NAMALWA (cell line): ENCODE measurements at places on chromosomes 5 and 9.

DNA sequence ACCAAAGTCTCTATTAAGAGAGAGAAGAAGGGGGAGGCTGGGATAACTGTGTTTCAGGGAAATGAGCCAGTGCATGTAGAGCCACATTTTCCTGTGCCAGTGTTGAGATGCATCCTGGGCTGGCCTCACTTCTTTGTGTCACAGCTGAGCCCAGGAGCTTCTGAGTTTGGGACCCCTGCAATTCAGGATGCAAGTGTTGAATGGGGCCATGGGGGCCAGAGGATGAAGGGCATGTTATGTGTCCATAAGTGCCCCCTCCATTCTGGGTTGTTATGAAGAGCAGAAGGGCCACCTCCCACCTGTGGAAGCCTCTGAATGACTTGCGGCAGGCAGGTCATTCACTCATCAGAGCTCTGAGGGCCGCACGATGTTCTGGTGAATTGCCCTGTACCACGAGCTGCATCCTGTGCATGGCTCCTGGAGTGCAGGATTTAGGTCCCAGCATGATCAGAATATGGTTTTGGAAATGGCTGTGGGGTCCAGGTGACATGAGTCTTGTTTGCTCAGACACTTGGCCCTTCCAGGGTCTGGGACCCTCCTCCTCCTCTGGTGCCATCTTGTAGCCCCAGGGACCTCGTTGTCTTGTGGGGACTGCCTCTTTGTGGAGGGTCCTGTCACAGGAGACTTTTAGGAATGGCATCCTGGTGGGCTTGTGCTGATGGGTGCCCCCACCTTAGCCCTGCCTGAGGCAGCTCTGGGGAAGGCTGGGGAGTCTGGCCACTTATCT lies 115.4 kb upstream of the PITX1 start:
- no peak for DNase-seq

- DNase-seq, result no peak
Observed at GRCh38 chr5:111929867-111930266, 172.9 kb upstream of the NREP start.

GRCh38 chr5:133235696-133236426 lies 184.0 kb downstream of the HSPA4 start:
- no peak for DNase-seq

DNA sequence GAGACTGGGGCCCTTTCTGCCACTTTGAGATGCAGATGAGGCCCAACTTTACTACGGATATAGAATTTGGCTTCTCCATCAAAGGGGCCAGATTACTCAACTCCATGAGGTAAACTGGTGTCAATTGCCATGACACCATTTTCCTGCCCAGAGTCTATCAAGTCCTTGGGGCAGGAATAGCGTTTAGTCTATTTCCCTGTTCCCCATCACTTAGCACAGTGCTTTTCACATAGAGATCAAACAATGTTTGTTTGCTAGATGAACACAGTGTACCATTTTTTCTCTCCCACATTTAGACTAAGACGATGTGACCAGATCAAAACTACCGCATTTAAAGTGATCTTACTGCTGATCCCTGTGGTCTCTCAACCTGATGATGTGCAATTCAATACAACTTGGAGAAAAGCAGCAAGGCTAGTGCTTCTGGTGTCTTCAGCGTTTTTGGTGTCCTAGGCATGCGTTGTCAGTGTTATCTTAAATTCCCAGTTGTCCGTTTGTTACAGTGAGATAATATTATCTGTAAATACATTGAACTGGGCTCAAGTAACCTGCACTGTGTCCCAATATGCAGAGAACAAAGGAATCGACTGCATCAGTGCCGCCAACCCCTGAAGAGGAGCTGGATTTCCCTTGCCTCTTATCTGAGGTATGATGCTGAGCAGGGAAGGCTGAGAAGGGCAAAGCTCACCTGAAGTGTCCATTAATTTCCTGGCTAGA lies 446.2 kb downstream of the PLK2 start:
- no peak for DNase-seq

DNA sequence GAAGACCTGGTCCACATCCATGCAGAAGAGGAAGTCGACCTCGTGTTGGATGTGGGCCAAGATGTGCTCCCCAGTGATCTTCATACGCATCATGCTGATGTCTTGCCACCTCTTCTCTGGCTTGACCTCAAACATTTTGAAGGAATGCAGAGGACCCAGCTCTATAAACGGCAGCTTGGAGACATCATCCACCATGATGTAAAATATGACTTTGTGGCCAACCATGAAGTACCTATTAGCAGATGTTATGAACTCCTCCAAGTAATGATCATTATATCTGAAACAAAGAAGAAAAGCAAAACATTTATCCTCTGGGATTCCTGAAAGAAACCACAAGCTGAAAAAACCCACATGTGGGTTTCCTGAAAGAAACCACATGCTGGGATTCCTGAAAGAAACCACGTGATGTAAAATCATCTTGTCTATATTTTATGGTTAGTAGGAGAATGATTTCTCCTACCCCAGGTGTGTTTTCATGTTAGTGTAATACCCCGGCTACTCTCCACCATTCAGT lies 52.3 kb downstream of the GGTA1 start:
- DNase-seq, result no peak

DNA sequence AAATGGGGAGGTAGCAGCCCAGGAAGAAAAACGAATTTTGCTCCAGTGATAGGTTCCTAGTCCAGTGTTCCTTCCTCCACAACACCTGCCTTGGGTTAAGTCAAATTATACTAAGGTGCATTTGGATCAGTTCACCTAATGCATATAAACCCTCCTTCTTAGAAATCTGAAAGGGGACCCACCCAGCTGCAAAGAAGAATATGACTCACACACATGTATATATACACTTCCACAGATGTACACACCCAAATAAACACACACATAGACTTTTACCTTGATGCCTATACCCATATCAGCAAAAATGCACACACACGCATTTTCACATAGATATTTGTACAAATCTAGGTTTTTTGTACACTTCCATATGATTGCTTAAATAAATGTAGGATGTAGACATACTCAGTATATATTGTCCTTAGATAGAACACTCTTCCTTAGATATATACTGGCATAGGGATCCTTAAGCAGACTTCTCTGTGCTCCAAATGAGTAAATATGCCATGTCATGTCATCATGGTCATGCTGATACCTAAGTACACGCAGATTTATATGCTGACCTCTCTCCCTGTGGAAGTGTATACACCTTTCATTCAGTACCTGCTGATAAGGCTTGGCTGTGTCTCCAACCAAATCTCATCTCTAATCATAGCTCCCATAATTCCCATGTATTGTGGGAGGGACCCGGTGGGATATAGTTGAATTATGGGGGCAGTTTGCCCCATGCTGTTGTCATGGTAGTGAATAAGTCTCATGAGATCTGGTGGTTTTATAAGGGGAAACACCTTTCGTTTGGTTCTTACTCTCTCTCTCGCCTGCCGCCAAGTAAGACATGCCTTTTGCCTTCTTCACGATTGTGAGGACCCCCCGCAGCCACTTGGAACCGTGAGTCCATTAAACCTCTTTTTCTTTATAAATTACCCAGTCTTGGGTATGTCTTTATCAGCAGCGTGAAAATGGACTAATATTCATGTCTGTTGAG lies 10.2 kb downstream of the ADRB2 start:
- DNase-seq, result no peak

GRCh38 chr5:89930591-89931392 lies 478.8 kb downstream of the CETN3 start:
- peak; percentile 3 for DNase-seq

GRCh38 chr9:100759215-100759614 lies 181.3 kb downstream of the CAVIN4 start:
- no peak for DNase-seq

DNA sequence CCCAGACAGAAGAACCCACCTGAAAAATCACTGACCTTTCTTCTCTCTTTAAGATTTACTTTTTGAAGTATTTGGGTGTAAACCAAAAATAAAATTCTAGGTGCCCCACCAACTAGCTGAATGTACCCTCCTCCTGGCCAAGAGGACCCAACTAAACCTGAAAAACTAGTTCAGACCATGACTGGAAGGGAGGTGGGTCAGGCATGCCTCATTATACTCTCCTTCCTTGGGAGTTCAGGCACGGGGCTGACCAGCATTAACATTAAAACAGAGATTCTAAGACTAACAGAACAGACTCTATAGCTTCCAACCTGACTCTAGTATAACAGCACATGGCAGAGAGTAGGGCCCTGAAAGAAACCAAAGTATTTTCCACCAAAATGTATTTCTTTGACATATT lies 61.4 kb downstream of the CERT1 start:
- no peak for DNase-seq

DNA sequence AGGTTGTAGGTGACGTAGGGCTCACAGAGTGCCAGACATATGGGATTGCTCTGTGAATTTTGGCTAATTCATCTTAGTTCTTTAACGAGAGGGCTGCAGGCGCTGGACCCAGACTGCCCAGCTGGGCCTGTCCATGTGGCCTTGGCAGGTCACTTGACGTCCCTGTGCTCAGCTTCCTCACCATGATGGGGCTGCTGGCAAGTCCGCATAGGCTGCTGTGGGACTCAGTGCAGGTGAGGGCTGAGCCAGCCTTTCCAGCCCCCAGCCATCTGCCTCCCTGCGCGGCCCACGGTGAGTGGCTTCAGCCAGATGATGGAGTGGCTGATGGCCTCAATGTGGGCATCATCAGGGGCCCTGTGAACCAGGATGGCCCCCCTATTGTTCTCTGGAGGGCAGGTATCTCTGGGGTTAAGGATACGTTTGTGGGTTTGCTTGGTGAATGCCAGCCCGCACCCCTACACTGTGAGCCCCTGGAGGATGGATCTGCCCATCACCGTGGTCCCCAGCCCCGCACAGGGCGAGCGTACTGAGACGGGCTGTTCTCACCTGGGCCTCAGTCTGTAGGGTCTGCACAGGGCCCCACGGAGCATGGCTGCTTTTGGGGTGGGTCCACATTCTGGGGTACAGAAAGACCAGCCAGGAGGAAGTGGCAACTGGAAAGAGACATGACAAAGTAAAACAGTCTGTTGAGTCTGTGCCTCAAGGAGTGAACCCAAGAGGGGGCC lies 3.7 kb downstream of the CARD19 start:
- no peak for DNase-seq

- peak; percentile 45 for DNase-seq
Observed at GRCh38 chr5:32325062-32325461, 12.3 kb upstream of the MTMR12 start.

DNA sequence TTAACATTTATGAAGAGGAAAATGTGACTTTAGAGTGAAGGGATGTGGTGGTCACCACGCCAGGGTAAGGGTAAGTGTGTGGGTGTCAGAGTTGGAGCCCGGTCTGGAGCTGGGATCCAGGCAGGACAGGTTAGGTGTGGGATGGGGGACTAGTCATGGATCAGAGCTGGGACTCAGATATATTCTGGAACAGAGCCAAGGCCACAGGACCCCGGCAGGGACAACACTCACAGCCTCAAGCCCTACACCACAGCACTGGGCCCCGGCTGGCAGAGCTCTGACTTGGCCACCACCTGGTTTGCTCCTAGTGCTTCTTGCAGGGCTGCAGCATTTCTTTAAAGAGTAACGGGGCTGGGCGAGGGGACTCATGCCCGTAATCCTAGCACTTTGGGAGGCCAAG lies 47.4 kb downstream of the C5orf15 start:
- no peak for DNase-seq

DNA sequence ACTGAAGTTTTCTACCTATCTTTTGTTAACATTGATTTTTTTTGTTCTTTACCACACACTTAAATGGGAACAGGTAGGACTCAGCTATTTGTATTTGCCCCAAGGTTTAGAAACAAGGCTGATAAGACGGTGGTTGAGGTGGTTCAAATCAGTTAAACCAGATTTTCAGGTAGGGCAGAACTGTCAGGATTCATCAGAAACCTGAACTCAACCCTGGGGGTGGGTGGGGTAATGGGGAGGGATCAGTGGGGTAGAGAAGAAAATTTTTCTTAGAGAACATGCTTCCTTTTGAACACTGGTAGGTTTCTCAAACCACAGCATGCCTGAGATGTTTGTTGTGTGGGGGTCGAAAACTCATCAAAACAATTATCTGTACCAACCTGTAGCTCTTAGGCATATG lies 113.0 kb downstream of the BASP1 start:
- DNase-seq, result no peak

- DNase-seq, result no peak
Observed at GRCh38 chr9:18502546-18502945, 28.6 kb downstream of the ADAMTSL1 start.

DNA sequence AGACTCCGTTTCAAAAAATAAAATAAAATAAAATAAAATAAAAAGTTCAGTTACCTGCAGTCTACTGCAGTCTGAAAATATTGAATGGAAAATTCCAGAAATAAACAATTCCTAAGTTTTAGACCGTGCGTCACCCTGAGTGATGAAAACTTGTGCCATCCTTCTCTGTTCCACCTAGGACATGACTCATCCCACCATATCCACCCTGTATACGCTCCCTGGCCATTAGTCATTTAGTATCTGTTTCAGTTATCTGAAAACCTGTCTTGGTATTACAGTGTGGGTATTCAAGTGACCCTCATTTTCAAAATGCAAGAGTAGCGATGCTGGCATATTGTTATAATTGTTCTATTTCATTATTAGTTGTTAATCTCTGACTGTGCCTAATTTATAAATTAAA lies 51.8 kb upstream of the TEX48 start:
- DNase-seq, result no peak

DNA sequence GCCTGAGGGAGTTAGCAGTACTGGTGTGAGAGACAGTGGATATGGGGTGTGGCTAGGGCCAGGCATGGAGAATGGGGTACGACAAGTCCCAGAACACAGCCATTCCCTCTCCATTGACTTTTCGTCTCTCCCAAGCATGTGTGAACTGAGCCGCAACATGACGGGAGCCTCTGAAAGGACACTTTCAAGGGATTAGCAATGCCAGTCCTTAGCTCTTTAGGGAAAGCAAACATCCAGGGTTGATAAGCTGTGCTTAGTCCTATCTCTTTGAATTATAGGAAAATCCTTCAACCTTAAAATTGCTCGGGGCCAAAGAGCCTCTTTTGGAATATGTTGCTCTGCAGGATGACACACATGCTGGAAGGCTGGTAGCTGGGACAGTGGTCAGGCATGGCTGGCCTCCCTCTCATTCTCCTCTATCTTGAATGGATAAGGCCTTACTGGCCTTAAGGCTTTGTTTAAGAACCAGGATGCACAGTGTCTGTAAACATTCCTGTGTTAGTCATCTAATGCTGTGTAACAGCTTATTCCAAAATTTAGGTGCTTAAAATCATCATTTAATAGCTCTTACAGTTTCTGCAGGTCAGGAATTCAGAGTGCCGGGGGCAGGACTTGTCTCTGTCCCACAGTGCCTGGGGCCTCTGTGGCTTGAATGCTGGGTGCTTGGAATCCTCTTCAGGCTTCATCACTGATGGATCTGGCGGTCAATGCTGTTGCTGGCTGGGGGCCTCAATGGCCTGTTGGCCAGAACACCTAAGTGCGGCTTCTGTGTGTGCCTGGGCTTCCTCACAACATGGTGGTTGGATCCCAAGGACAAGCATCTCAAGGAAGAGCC lies 95.3 kb downstream of the PTTG1 start:
- DNase-seq, result no peak

- DNase-seq, result no peak
Observed at GRCh38 chr9:95126739-95127138, 190.8 kb downstream of the FANCC start.

DNA sequence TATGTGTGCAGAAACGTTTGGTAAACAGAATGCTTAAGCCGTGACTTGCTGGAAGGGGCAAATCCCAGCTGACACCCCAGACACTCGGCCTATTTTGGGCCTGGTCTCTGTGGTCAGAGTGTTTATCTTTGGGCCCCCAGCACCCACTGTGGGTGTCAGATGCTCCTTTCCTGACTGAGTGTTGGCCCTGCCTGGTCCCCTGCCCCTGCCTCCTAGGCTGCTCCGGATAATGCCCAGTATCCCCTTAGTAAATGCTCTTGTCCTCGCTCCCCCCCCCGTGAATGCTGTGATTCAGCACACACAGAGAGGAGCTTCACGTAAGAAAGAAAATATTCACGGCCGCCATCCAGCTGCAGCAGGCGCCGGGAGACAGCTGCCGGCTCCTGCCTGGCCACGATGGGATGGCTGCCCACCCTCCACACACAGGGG lies 11.3 kb upstream of the ANGPTL2 start:
- DNase-seq, result no peak
